GM20000 (cell line): ENCODE measurements at places on chromosomes 5 and 9.

GRCh38 chr5:122110987-122111386 is 18.4 kb upstream of the ZNF474 start:
- no peak for DNase-seq

- DNase-seq: no peak
Observed at GRCh38 chr5:154782812-154783592, 27.8 kb downstream of the LARP1 start.

DNA sequence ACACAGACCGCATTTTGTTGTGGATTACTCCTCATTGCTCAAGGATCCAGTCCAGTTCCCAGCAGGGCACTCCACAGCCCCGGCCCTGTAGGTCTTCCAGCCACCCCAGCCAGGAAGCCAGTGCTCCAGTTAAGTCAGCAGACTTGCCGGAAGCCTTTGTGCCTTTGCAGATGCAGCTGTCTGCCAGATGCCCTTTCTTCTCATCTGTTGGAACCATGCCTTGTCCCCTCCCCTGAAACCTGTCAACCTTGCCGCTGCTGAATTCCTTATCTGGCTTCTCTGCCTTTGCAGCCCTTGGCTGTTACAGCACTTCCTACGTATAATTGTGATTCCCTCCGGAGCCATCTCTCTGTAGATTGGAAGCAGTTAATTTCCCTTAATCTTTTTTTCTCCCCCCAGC is 28.4 kb downstream of the PSAT1 start:
- DNase-seq: no peak

DNA sequence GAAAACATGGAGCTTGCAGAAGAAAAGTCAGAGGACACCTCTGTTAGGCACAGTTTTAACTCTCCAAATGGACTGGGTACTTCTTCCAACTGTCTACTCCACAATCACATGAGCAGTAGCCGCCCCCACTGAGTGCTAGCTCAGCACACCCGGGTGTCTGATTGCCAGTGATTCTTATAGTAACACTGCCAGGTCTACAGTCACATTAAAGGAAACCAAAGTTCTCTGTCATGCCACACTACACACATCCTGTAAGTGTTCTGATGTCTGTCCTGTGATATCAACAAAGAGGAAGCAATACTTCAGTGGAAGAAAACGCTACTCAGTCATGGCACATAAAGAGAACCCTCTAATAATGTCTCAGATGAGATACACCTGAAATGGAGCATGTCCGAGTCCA is at the start of gene HAVCR2:
Gene HAVCR2 (minus strand): TSS at position 69 of the 400 bp plus-strand sequence. CDS start 61 bp downstream, at position 8.
- peak; percentile 40 for DNase-seq

GRCh38 chr9:7729371-7730163 is 70.0 kb downstream of the DMAC1 start:
- DNase-seq: no peak

DNA sequence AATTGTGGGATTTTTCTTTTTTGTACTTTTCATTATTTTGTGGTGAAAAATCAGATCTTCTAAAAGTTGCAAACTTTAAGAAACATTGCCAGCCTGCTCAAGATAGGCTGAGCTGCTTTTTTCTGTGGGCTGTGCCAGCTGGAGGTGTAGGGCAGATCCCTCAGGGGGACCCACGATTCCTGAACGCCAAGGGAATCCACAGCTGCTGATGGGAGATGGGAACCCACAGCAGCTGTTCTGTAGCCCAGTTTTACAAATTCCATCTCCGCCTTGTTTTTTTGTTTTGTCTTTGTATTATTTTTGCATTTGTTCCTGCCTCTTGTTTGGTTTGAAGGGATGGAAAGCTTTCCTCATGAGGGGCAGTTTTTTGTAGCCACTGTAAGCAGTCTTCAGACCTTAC is 91.0 kb downstream of the WWC1 start:
- no peak for DNase-seq

DNA sequence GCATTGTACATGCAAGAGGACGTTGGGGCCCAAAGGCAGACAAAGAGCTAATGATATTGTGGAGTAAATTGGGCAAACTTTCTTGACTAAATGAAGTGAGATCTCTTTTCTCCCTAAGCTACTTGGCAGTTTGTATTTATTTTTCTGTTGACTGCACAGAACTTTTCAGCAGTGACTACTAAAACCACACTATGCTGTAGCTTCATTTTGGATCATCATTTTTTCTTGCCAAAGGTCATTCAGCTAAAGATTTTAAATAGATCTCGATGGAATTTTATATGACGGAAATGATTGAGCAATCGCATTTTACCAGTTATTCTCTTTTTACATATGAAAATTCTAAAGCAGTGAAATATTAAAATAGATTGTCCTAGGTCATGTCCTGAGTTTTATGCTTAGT is 286.1 kb upstream of the ACTBL2 start:
- no peak for DNase-seq

GRCh38 chr5:139251281-139251687 is 42.3 kb upstream of the MATR3 start:
- DNase-seq: peak; percentile 69

- no peak for DNase-seq
Observed at GRCh38 chr5:91730026-91730425, 346.9 kb upstream of the ARRDC3 start.

- DNase-seq: no peak
Observed at GRCh38 chr5:74433896-74434829, 206.4 kb downstream of the ENC1 start.

- no peak for DNase-seq
Observed at GRCh38 chr9:104300124-104300523, 203.9 kb upstream of the OR13F1 start.

DNA sequence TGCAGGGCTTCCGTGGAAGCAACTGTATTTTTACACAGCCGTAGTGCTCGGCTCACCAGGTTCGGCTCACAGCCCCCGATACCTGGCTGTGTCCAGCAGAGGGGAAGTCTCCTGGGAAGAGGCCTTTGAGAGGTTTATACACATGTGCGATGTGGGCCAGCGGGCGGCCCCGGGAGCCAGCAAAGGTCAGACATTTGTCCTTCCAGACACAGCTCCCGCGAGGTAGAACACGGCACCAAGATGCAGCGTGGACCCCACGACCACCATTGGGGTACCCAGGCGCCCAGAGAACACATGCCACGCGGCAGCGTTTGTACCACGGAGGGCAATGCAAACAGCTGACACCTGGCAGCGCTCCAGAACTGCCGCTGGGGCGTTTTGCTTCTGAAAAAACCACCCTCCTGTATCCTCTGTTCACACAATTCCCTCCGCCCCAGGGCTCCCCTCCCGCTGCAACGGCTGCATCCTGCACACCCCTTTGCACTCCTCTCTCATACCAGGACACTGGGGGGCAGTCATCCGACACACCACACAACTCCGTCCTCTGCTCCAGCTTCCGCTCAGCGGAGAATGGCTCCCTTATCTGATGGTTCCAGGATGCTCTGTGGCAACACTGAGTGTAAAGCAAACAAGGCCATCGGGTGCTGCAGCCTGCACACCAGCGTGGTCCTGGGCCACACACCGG is 235.3 kb downstream of the SYK start:
- DNase-seq: peak; percentile 40

DNA sequence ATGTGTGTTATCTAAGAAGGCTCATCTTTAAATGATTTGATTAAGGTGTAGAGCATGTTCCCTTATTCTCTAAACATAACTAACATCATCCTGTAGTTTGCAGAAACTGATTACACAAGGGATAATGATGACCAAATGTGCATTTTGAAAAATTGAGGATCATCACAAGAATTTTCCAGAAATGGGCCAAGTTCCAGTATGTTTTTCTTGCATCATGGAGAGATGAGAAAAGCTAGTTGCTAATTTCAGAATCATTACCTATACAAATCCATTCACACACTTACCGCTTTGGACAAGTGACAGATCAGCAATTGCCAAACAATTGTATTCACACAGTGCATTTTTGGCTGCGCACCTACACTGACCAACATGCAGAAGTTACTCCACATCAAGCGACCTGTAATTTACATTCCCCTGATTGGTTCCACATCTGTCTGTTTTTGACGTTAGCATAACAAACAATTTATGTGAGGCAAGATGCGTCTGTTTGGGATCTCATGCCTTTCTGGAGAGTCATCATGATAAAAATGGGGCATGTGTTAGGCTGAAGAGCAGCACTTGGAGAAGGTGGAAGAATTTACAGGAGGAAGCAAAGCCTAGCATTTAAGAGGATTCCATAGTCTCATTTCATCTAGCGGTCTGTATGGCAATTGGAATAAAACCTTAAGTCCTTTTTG is 2.8 kb upstream of the BNC2 start:
- no peak for DNase-seq

- no peak for DNase-seq
Observed at GRCh38 chr5:110917161-110917875, 154.2 kb upstream of the TSLP start.

DNA sequence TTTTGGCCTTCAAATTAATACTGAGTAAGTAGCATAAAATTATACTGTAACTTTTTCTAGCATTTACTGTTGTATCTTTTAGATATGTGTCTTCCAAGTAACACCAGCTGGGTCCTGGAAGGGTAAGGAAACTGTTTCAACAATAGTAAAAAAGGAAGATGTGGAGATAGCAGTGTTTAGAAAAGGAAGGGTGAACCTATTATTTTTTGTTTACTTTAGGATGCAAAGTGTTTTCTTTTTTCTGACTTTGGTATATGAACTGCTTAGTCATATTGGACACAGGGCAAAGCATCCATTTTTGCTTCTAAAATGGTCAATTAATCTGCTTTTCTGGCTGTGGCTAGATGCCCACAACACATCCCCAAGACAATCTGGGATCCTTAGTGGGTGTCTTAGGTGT is 5.3 kb downstream of the PKD2L2 start:
- DNase-seq: no peak

DNA sequence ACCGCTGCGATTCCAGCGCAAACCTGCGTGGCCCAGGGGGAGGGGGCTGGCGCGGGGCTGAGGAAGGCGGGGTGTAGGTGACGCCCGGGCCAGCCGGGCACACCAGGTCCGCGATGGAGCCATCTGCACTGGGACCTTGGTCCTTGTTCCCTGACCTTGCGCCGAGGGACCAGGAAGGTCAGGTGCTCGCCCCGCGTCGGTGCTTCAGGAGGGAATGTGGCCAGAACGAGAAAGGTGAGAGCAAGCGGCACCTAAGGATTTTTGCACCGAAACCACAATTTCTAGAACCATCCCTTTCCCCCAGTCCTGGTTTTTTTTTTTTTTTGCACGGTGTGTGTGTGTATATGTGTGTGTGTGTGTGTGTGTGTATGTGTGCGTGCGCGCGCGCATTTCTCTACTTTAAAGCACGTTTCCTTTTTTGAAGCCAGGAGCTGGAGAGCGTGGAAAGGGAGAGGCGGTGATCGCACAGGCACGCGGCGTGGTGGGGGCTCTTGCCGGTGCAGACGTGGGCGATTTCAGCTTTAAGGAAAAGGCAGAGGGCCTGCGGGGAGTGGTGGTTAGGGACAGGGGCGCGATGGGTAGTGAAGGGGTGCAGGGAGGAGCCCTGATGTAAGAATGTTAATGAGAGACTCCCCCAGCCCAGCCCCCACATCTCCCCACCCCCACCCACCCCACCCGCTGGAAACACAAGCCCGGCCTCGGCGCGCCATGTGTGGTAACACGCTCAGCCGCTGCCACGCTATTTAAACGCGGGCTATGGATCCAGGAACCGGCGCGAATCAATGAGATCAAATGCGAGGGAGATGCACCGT is at the start of gene NPR3:
Gene NPR3 (plus strand): TSS at position 772 of the 812 bp plus-strand sequence. CDS start 456 bp downstream, outside the sequence.
- DNase-seq: peak; percentile 35

GRCh38 chr5:139767960-139768359 is 27.6 kb upstream of the PSD2 start:
- no peak for DNase-seq

DNA sequence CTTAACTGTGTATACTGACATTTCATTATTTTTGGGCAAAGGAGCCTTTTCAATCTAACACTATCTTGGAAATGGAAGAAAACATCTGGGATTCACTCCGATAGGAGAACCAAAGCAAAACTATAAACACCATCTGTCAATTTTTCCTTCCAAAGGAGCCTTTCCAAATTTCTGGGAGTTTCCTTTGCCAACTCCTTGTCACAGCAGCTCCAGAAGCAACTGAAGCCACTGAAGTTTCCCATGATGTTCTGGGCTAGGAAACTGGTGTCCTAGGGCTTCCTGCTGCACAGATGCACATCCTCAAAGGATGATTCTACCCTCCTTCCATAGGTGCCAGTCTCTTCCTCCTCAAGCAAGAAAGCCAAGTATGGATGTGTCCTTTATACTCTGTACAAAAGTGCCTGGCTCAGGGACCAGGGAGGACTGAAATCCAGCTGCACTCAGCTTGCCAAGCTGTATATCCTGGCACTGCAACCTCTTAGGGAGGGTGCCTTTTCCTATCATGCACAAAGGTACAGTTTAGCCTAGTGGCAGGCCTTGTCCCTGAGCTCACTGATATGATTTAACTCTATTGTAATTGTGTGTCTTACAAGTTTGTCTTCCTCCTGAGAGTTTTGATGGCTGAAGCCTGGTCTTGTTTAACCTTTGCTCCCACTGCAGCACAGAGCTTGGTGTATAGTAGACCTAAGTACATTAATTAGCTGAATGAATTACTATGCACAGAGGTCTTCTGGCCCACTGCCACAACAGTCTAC is 8.4 kb upstream of the UBAP1 start:
- no peak for DNase-seq
